ENCODE measurements at places on chromosomes 2 and 18.

DNA sequence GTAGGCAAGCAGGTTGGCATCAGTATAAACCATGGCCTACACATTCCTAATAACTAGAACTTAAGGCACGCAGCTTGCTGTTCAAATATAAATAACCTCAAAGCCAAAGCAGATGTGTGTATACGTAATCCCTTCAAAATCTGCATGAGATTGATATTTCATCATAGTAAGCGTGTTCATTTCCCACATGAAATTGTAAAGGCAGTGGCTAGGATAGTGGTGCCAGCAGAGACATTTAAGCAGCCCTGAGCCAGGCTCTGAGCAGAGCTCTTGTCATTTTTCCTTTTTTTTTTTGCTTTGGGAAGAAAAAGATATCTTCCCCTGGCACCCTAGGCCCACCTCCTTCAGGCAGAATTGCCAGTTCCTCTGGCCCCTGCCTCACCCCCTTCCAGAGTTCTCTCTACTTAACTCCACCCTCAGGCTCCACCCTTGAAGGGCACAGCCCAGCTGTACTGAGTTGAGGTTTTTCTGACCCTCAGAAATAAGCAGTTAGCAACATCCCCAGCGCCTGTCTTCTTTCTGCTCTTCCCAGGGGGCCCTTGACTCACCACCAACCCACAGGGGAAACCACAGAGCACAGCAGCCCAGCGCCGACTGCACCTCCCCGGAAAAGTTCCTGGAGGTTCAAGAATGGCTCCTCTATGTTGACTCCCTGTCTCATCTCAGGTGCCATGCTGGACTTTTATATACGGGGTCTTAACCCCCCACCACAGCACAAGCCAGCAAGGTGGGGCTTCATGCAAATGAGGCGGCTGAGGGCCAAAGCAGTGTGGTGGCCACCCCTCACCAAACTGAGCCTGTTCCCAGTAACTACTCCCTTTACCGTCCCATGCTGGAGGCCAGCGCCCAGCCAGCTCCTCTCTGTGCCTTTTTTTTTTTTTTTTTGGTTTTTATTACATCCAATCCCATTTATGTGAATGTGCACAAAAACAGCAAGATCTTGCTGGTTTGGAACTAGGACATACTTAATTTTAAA lies 84.7 kb downstream of the EHD3 start:
- DNase-seq, result no peak

GRCh38 chr2:136131484-136131960 lies 13.6 kb upstream of the CXCR4 start:
- no peak for DNase-seq

GRCh38 chr2:48715956-48716355 lies 39.6 kb downstream of the LHCGR start:
- DNase-seq, result peak; percentile 40

- DNase-seq, result no peak
Measured at GRCh38 chr18:58373481-58373880, 255.4 kb downstream of the ALPK2 start.

DNA sequence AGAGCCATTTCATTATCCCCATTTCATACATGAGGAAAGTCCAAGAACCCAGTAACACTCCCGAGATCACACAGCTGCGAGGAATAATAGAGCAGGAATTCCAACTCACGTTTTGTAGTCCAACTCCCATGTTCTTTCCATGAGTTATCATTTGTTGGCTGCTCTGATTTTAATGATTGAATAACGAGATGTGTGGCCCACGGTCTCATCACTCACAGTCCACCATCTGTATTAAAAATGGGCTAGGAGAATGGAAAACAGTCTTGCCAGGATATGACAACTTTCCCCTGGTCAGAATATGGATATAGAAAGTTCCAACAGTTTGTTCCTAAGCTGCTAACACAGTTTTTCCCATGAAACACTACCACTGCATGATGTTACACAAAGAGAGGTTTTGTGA lies 147.5 kb downstream of the METTL4 start:
- DNase-seq, result no peak

- DNase-seq, result peak; percentile 97
Measured at GRCh38 chr2:133993160-133993559, 260.7 kb upstream of the MGAT5 start.

DNA sequence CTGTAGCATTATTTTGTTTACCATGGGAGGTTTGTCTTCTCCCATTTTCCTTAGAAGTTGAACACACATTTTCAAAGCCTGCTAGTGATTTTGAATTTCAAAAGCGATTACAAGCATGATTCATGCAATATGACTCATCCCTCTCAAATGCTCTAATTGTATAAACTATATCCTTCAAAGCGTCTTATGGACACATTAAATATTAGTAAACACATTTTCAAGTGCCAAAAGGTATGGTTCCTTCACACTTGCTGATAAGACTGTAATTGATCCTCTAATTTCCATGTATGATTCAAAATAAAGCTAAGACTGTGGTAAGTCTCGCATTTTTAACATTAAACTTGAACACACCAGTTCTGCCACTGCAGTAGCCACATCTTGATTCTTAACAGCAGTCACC lies 512.9 kb downstream of the LRRTM4 start:
- no peak for DNase-seq

GRCh38 chr2:230843132-230843531 lies 21.6 kb upstream of the ITM2C start:
- DNase-seq, result no peak

GRCh38 chr2:237603718-237604362 lies 13.3 kb upstream of the RAB17 start:
- no peak for DNase-seq

DNA sequence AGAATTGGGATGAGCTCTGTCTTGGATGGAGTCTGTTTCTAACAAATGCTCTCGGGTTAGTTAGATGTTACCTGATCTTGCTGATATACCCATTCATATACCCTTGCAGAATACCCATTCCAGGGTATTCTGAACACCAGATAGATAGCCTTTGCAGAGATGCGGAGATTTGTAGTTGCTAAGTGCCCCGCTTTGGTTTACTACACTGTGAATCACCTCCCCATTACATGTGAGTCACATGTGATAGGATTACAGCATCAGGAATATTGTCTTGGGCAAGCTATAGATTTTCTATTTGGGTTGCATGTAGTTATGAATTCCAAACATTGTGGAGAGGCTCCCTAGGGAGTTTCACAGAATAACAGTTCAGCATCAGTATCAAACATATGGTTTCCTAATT lies 3.8 kb downstream of the VSNL1 start:
- DNase-seq, result peak; percentile 29

DNA sequence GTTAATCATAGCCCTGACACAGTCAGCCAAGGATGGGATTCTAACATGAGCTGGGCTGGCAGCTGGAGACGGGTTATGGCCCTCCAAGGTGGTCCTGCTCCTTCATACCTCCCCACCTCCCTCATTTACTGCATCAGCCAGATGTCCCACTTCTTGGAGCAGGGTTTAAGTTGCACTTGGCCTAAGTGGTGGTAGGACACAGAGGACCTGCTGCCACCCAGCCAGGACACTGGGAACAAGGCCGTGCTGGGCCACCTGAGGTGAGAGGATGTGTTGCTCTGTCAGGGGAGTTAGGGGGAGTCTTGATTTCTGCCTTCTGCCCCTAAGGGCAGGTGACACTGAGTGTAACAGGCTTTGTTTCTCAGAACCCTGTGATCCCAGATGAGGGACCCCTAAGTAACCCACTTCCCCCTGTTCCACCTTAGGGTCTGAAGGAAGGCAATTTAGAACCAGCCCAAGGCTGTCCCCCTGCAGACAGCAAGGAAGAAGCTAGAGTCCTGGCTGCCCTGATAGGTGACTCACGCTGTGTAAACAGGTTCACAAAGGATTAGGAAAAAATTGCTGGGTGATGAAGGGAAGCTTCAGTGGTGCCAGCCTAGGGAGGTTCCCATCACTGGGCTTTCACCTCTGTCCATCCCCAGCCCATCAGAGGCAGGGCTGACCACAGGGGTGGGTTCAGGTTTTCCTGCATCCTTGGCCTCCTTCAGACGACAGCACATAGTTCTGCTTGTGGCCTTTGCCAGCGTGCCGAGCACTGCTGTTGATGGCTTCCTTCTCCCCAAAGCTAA lies 114.3 kb upstream of the MCFD2 start:
- DNase-seq, result no peak

DNA sequence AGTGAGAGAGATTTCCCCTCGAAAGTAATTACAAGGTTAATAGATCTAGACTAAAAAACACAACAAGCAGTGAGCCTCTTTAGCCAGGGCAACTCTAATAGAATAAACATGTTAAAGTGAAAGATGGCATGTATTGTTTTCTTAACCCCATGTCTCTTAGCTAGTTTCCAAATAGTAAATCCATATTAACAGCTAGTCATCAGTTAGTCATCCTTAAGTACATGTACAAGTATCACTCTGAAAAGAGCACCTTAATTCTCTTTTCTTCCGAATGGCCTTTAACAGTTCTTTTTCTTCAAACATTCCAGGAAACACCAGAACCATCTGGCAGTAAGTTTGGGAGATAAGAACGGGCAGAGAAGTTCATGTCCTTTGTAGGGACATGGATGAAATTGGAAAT lies 1480.0 kb downstream of the LRP1B start:
- no peak for DNase-seq

- no peak for DNase-seq
Measured at GRCh38 chr2:96083064-96083939, 33.1 kb downstream of the ADRA2B start.

GRCh38 chr18:2572171-2572569 lies 813 bp downstream of the NDC80 start:
- DNase-seq, result no peak

- peak; percentile 34 for DNase-seq
Measured at GRCh38 chr2:192146069-192147015, 48.4 kb downstream of the TMEFF2 start.

- DNase-seq, result no peak
Measured at GRCh38 chr18:61973273-61974115, 80.7 kb upstream of the RNF152 start.

DNA sequence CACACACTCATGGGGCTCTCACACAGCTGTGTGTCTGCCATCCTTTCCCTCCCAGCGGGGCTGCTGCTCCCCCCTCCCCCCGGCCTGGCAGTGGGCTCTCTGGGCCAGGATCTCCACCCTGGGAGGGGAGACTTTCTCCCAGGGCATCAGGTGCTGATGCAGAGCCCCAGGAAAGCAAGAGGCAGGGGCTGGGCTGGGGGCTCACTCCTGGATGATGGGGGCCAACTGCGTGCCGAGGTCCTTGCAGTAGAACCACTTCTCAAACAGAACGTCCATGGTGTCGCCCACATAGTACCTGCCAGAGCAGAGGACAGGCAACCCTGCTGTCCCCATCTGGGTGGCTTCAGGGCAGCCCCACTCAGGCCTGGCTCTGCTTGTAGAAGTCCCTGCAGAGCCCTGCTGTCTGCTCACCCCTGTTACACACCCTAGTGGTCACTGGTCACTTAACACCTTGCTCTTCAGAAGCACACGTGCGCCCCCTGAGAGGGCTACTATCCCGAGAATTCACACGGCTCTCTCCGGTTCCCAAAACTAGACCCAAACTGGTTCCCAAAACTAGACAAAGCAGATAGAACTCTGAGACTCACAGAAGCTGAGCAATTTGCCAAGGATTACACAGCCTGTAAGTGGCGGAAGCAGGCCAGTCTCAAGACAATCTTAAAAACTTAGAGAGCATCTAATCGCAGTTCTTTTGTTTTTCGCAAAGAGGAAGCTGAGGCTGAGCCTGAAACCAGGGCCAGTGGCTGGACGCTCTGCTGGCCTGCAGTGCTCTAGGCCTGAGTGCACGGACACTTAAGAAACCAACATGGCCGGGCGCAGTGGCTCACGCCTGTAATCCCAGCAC lies 6.6 kb upstream of the OXER1 start:
- DNase-seq, result no peak

DNA sequence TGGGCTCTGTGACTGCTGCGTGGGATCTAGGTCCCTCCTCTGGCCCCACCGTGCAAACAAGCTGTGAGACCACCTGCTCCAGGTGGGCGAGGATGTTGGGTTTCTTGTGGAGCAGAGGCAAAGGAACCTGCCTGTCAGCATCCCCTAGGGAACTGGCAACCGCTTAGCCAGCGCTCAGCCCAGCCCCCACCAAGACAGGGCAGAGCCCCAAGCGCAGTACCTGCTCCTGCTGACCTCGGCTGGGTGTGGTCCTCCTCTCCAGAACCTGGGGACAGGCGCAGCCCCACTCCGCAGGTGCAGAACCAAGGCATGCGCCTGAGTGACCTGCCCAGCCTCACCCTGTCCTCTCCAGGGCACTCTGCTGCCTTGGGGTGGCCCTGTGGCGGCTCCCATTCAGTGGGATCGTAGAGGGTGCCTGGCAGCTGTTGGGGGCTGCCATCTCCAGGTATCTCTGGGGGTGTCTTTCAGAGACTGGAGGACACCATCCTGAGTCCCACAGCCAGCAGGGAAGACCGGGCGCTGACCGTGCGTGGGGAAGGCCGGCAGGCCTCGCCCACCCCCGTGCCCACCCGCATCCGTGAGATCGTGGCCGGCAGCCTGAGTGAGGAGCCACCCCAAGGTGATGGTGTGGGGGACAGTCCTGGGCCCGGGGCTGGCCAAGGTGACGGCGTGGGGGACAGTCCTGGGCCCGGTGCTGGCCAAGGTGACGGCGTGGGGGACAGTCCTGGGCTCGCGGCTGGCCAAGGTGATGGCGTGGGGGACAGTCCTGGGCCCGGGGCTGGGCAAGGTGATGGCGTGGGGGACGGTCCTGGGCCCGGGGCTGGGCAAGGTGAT lies 12.3 kb downstream of the CROCC2 start:
- no peak for DNase-seq

DNA sequence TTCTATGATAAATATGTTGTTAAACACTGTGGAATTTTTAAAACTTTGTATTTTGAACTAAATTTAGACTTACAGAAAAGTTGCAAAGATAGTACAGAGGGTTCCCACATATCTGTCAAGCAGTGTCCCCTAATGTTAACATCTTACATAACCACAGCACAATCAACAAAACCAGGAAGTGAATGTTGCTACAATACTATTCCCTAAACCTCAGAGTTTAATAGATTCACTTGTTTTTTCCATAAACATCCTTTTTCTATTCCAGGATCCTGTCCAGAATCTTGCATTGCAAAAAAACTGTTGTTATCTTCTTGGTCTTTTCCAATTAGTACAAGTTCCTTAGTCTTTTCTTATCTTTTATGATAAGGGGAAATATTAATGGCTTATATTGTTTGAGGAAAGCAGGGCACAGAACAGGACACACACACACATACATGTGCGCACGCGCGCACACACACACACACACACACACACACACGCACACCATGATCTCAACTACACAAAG lies 251.1 kb upstream of the TRIB2 start:
- no peak for DNase-seq

DNA sequence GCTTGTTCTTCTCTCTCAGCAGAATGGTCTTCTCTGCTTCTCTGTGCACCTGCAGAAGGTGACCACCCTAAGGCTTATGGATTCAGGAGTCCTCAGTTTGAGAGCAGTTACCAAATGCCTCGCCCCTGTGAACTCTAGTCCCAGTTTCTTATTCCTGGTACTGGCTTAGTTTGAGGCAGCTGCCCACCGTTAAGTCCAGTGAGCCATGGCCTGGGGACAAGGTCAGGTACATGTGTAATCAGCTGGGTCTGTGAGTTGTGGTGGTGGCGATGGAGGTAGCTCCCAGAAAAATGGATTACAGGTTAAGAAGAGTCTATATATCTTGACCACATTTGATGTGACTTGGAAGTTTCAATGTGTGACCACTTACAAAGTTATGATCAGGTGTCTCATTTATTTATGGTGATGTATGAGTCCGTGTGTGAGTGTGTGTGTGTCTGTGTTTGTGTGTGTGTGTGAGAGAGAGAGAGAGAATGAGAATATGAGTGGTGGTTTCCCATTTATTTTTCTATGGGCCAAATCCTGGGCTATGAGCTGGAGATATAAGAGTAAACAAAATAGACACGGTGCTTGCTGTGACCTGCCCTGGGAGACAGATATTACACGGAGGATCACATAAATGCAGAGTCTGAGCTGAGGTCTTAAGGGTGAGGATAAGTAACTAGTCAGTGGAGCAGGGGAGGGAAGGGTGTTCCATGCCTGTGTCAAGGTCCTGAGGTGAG lies 13.0 kb upstream of the IL1RN start:
- DNase-seq, result no peak

GRCh38 chr2:30272761-30273573 lies 41.6 kb downstream of the LBH start:
- DNase-seq, result no peak
